COLO829 (cell line): ENCODE measurements at places on chromosomes 7 and 10.

GRCh38 chr10:14573666-14574261 lies 200.9 kb downstream of the FAM107B start:
- no peak for DNase-seq

DNA sequence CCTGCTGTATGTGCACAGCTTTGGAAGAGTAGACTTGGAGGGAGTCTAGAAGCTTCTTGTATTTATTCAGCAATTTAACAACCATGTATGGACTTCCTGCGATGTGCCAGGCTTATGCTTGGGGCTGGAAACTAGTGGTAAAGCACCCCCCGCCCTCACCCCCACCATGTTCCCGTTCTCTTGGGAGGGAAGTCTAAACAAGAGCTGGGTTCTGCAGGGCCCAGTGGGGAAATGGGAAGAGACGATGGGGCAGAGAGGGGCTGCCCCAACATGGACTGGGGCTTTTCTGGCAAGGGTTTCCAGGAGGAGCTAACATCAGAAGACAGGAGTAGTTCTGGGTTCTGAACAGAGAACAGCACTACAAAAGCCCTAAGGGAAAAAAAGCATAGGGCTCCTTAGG lies 8.0 kb downstream of the RASSF4 start:
- no peak for DNase-seq

DNA sequence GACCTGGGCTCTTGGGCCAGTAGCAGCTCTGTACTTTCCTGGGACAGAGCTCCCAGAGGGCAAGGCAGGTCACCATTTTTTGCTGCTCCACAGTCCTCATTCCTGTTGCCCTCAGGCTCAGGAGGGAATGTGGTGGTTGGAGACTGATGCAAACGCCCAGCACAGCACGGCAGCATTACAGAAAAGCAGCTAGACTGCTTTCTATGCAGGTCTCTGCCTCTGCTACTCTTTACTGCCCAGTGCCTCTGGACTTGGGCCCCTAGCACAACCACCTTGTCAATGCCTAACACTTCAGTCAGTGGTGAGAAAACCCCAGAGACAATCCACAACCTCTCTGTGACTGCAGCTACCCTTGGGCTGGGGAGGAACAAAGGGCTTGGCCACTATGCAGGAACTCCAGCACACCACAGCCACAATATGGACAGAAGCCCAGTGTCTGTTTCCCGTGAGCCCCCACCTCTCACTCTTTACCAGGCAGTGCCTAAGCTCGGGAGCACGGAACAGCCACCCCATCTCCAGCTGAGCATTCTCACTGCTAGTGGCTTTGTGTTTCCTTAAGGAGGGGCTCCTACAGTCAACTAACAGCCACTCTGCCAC lies 790.6 kb downstream of the PCDH15 start:
- no peak for DNase-seq

DNA sequence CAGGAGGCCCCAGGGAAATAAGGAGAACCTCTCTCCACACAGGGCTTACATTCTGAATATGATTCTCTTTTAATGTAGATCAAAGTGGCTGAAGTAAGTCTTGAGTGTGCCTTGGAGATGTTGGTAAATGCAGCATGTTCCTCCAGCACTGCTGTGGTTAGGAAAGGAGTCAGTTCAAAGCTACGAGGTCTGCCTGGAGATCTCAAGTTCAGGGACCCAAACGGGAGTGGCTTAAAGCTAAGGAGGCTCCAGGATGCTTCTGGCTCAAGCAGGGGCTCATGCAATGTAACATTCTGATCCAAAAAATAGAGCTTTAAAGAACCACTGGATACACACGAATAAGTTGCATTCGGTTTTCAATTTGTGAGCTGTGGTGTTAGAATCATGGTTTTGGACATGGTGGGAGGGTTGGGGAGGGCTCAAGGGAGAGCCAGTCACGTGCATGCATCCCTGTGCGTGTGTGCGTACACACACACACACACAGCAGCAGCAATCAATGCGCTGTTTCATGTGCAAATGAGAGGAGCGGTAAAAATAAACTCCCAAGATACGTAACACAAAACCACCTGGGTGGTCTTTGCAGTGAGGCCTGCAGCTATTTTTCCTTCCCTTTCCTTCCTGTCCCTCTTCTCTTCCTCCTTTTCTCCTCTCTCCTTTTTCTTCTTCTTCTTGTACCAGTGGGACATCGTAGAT lies 70.5 kb downstream of the AOAH start:
- no peak for DNase-seq

DNA sequence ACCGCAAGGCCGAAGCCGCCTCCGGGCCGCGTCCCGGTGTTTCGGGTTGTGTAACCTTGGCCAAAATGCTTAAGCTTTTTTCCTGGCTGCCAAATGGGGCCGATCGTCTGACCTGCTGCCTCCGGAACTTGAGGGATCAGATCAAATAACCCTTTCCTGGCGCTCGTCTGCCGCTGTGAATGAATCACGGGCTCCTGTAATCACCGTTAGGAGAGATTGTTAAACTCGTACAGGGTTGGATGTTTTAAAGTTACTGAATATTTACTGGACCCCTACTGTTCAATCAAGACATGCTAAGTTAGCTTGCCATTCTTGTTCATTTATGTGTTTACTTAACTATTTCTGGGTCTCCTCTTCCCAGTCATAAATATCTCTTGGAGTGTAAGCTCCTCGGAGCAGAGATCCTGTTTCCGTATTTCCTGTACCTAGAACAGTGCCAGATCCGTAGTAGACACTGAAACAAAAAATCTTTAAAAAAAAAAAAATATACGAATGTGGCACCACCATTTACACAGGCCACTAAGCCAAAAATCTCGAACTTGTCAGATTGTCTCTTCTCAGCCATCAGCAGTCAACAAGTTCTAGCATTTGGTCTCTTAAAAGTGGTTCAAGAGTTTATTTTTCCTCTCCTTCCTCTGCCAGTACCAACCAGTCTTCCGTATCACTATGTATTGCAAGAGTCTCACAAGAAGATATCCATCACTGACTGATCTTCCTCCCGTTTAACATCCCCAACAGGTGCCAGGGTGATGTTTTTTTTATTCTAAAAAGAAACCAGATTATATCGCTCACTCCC lies 650 bp upstream of the TM9SF3 start:
- DNase-seq: peak; percentile 15

DNA sequence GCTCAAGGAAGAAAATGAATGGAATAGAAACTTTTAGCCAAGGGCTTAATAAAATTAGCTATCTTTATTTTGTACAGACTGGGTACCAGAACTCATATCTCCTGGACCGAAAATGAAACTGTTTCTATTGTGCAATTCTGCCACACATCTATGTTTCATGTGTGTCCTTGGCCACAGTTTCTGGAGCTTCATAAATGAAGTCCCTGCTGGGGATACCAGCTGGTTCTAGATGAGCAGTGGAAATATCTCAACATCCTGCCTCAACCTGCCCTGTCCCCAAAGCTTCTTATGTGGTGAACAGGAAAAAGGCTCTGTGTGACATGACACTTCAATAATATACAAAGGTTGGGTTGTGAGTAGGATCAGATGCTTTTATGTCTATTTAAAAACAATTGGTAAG lies 310.1 kb upstream of the SORCS1 start:
- no peak for DNase-seq

DNA sequence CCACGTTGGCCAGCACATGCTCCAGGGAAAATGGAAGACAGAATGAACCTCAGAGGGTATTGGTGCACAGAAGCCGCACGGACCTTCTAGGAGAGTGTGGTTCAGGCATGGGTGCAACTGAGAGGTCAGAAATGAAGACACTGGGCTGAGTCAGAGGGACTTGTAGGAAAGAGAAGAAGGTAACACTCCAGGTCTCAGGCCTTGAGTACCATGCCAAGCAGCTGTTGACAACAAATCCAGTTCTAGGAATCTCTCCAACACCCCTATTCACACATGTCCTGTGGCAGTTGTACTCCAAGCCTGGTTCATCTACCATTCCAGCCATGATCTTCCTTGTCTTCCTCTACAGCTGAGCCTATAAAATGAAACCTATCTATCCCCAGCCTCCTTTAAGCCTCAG lies 251.6 kb downstream of the USP6NL start:
- DNase-seq: no peak

DNA sequence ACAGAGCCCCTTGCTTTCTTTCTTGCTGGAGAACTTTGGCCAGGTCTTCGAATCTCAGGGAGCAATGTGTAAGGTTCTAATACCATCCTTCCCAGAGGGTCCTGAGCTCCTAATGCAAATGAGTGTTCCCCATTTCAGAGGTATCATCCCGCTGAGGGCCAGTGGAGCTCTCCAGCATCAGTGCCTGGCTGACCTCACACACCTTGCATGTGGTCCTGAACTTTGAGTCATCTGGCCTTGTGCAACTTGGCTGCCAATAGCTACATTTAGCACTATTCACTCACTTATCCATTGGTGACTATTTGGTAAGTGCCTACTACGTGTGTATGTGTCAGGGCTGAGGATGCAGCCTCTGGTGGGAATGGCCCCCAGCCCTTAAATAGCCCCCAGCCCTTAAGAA lies 48.4 kb upstream of the HABP2 start:
- no peak for DNase-seq

DNA sequence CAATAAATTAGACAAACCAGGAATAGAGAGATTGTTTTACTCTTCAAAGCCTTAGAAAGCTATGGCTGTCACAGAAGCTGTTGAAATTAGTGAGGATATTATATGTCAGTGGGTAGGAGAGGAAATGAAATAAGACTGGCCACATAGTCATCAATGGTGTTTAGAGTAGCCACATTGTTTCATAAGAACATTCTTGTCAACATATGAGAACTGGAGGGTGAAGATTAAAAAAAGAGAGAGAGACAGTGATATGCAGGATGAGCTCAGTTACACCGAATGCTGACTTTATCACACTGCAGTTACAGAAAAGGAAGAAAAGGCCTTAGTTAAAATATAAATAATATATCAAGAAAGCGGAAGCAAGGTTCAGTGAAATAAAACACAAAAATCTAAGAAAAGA lies 412.0 kb downstream of the CNTNAP2 start:
- DNase-seq: no peak

DNA sequence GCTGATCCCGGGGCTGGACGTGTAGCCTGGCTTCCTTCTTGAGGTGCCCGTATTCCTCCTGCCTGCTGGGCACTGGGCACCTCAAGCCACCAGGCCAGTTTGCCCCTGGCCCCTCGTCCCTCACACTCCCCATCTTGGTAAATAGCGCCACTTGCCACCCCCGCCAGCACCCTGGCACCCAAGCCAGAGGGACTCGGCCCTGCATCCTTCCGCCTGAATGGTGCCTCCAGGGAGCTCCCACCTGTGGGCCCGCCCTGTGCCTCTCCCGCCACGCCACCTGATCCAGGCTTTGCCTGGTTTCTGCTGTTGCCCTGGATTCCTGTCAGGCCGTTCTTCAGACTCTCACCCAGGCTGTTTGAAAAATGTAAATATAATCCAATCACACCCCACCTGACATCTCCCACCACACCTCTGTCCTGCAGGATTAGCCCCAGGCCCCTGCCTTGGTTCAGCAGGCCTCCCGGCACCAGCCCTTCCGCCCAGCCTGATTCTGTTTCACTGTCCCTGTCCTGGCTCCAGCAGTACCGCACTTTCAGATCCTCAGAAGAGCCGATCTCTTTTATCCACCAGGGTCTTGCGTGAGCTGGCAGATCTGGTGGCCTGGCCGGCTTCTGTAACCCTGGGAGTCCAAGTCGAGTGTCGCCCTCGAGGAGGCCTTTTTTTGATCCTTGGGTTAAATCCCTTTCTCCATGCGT lies 33.8 kb downstream of the WIPI2 start:
- DNase-seq: no peak

DNA sequence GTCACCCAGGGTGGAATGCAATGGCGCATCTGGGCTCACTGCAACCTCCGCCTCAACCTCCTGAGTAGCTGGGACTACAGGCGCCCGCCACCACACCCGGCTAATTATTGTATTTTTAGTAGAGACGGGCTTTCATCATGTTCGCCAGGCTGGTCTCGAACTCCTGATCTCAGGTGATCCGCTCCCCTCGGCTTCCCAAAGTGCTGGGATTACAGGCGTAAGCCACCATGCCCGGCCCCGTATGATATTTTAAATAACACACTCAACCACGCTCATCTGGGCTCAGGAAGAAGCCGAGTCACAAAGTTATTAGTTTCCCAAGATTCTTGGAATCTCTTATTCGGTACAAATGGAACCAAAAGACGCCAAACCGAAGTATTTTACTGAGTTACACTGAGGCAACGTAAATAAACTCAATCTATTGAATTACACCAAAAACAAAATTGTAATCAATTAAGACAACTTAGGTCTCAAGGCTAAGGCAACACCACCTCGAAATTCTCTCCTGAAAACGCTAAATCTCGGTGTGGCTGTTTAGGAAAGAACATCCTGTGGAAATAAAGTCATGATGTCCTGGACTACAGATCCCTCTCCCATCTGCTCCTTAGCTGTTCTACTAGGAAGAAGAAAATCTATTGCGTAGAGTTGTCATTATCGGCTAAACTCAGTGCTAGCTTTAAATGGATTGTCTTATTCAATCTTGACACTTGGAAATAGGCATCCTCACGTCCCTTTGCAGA lies 910 bp downstream of the ARHGAP19 start:
- DNase-seq: no peak
